Type B pancreatic cell (in vitro differentiated cells): ENCODE measurements at places on chromosomes 3 and 15. TPM values are rescaled to one million over a fixed set of nuclear protein-coding genes. Genes with fewer than 3 reads are reported as not detected.
A peak's percentile ranks its signal among the peaks of the same experiment; 100 is the strongest.

ATP13A5 gene
- total RNA-seq = not detected in 2 replicates

DNA sequence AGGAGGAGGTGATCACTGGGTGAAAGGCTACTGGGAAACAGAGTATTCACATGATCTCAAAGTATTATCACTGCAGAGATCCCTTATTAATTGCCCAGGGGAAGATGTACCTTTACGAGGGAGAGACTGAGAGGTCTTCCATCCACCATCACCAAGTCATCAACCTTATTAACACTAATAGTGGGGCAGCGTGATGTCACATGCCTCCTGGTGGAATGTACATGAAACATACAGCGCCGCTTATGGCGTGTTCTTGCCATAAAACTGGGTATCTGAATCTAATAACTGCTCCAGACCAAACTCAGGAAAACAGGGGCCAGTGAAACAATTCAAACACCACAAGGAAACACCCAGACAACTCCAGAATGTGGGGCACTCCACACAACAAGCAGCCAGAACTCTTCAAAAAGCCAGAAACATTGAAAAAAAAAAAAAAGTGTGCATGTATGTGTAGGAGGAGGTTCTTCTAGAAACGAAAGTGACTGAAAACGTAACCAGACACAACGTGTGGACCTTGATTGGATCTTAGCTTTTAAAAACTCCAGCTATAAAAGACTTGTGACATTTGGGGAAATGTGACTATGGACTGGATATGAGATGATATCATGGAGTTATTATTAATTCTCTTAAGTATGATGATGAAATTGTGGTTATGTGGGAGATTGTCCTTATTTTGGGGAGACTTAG is 4.6 kb downstream of the STIMATE start:
- H3K4me3 ChIP-seq = no peak overlapping the region
- DNase-seq = no peak
- no peak overlapping the region for H3K27ac ChIP-seq
- no peaks in the 10 kb centered on the region for H3K27me3 ChIP-seq
- H3K4me1 ChIP-seq = peaks cover 60% of the 10 kb centered on the region

UROC1 gene
- total RNA-seq = not detected in 2 replicates

SMCO1 gene
- total RNA-seq = not detected in 2 replicates

HES1 gene
- 100 and 180 TPM in 2 replicates for total RNA-seq

DNA sequence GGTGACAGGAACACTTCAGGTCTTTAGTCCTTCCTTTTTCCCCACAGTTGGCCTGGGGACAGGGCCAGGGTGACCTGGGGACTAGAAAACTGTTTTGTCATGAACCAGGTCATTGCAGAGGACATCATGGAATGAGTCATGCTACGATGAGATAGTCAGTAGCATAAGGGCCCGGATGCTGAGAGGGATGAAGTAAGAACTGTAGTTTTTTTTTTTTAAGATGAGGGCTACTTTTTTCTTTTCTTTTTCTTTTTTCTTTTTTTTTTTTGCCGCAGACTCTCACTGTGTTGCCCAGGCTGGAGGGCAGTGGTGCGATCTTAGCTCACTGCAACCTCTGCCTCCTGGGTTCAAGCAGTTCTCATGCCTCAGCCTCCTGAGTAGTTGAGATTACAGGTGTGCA is 8.0 kb downstream of the MAP2K5 start:
- DNase-seq = no peak
- H3K27ac ChIP-seq = no peak overlapping the region
- H3K36me3 ChIP-seq = peaks cover 9% of the 10 kb centered on the region
- peaks cover 25% of the 10 kb centered on the region for H3K4me1 ChIP-seq
- no peak overlapping the region for H3K4me3 ChIP-seq

DNA sequence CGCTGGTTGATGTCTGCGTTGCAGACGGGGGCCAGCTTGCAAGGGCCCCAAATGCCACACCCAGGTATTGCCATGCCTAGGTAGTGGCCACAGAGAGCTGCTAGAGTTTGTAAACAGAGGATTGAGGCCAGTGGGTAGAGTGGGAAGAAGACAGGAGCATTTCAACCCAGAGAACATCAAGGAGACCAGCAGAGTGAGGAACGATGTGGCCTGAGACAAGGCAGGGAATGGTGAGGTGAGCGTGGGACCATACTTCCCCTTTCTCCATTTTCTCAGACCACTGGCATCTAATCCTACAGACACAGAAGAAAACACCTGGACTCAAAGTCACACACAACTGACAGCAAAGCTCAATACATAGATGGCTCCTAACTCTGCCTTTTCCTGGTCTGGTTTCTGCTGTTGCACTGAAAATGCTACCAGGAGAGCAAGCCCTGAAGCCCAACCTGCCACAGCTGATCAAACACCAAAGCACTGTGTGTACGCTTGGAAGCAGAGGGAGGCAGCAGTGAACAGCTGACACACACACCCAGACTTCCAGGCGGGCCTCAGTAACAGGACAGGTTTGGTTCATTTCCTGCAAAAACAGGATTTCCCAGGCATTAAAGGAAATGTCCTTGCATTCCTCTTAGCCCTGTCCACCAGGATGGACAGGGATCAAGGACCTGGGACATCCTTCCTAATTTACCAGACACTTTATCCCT is 1.6 kb downstream of the FAM174B start:
- H3K27me3 ChIP-seq = peaks cover 27% of the 10 kb centered on the region
- peaks cover 19% of the 10 kb centered on the region for H3K4me1 ChIP-seq
- H3K36me3 ChIP-seq = no peaks in the 10 kb centered on the region
- peak overlapping the region; percentile 53 for H3K27ac ChIP-seq
- H3K4me3 ChIP-seq = peak overlapping the region; percentile 89

- H3K4me3 ChIP-seq = no peak overlapping the region
- no peaks in the 10 kb centered on the region for H3K36me3 ChIP-seq
Observed at GRCh38 chr15:74315626-74316025, 51.8 kb downstream of the CYP11A1 start.

DNA sequence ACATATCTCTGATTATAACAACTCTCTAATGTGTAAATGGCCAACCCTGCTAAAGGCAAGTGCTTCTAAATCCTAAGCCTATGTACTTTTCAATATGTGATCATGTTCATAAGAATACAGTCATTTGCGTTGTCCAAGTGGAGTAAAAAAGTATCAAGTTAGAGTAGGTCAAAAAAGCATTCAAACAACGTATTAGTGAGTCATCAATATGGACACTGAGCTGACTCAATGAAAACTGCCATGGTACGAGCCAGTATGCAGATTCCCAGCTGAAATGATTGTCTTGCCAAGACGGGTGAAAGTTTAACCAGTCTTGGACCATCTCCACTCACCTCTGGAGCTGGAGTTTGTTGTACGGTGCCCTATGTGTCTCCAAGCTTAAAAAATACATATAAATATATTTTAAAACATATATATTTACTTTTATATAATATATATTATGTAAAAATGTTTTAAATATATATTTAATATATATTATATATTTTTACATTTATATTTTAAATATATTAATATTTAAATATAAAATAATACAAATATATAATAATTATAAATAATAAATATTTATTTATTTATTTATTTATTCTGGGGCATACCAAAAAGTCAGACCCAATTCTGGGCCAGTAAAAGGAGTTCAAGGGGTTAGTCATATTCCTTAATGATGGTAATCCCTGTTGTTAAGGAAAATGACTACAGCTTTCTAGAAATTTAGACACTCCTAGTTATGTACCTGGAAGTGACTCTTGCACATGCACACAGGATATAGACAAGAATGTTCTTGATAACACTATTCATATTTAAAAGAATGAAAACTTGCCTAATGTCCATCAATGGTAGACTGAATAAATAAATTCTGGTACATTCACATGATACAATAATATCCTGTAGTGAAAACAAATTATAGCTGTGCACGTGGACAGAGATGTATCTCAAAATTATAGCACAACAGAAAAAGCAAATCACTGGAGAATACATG is 27.2 kb downstream of the PLSCR4 start:
- DNase-seq = no peak
- H3K27ac ChIP-seq = no peak overlapping the region
- H3K4me3 ChIP-seq = no peak overlapping the region

DNA sequence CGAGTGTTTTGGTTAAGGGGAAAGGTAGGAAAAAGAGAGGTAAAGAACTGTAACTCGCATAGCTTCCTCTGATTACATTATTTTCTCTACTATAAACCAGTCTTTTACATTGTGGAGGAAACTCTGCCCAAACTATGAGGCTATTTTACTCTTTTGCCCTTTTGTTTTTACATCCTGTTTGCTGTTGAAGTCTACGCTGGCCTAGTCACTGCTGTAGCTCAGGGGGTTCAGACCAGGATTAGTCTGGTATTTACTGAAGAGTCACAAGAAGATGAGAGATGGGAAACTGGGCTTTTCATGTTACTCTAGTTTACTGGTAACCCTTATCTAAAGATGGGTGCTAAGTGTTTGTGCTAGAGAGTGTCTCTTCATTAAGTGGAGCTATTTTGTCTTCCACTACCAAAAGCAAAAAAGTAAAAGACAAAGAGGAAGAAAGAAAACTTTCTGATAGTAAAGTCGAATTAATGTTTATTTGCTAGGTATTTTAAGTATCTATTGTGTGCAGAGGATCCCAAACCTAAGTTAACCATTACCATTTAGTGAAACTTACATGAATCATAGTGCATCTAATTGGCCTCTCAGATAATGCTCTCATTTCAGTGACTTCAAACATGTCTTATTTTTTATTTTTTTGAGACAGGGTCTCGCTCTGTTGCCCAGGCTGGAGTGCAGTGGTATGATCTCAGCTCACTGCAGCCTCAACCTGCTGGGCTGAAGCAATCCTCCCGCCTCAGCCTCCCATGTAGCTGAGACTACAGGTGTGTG is 10.9 kb downstream of the RARB start:
- H3K27me3 ChIP-seq = no peaks in the 10 kb centered on the region
- peaks cover 10% of the 10 kb centered on the region for H3K36me3 ChIP-seq
- no peak overlapping the region for H3K4me3 ChIP-seq
- H3K4me1 ChIP-seq = peaks cover 33% of the 10 kb centered on the region
- no peak for DNase-seq

GRCh38 chr3:82938821-82939328 is 1177.4 kb upstream of the GBE1 start:
- no peak for DNase-seq
- H3K27ac ChIP-seq = no peak overlapping the region
- H3K36me3 ChIP-seq = no peaks in the 10 kb centered on the region
- no peak overlapping the region for H3K4me3 ChIP-seq

DNA sequence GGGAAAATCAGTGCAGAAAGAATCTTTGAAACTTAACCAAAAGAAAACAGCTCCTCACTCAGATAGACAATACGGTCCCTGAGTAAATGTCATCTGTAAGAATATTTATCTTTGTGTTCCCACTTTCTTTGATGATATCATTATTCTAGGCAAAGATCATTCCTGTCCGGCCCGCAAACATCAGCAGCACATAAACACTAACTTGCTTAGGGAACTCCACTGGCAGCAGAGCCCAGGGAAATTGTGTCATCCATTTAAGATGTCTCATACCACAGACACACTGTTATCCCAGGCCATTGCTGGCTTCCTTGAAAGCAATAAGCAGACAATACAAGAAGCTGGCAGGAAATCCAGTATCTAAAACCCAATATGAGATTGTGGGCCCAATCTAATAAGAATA is 20.1 kb upstream of the CD96 start:
- DNase-seq = no peak

DNA sequence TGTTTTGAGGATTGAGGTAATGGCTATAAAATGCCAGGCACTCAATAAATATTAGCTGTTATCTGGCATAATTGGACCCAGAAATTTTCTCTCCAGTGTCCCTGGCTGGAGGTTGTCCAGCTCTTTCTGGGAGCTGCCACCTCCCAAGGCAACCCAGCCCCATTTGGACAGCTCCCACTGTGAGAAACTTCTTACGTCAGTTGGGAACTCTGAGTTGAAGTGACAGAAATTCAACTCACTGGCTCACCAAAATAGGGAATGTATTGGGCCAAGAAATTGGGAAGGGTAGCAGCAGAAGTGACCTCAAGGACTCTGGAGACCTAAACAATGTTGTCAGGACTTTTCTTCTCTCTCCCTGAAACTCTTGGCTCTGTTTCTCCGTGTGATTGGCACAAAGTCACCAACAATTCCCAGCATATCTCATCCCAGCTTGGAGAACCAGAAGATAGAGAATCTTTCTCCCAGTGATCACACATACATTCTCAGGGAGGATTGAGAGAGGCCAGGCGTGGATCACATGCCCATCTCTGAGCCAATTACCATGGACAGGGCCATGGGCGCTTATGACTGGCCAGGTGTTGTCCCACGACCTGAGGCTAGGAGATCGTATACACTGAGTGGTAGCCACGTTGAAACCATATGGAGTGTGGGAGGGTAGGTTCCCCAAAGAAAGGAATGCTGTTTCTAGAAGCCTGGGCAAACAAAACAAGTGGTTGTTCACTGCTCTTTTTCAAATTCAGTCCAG is 22.5 kb upstream of the HCN4 start:
- peaks cover 51% of the 10 kb centered on the region for H3K27me3 ChIP-seq
- no peaks in the 10 kb centered on the region for H3K4me1 ChIP-seq
- no peak overlapping the region for H3K4me3 ChIP-seq
- DNase-seq = no peak

GRCh38 chr15:33956397-33956796 is 11.9 kb upstream of the CHRM5 start:
- H3K27ac ChIP-seq = no peak overlapping the region
- no peak overlapping the region for H3K4me3 ChIP-seq
- no peak for DNase-seq
- no peaks in the 10 kb centered on the region for H3K36me3 ChIP-seq

- H3K27me3 ChIP-seq = no peaks in the 10 kb centered on the region
- H3K4me1 ChIP-seq = peaks cover 54% of the 10 kb centered on the region
- no peak overlapping the region for H3K4me3 ChIP-seq
- DNase-seq = no peak
Observed at GRCh38 chr3:71458895-71459294, 124.6 kb downstream of the FOXP1 start.
